Stimulated activated CD4-positive, alpha-beta T cell treated with anti-CD3 and anti-CD28 coated beads, Interleukin-12 subunit alpha, Interleukin-12 subunit beta, amount 100 ng/mL, for 48 hours (primary cell): ENCODE measurements at places on chromosomes 12 and 14.

GRCh38 chr12:121130866-121131373 is 1.8 kb upstream of the P2RX7 start:
- no peak for DNase-seq

GRCh38 chr12:29992366-29992765 is 208.6 kb upstream of the TMTC1 start:
- DNase-seq: no peak

GRCh38 chr12:15540005-15540404 is 217.7 kb downstream of the PTPRO start:
- no peak for DNase-seq

GRCh38 chr12:119134284-119135072 is 44.3 kb upstream of the HSPB8 start:
- DNase-seq: no peak

DNA sequence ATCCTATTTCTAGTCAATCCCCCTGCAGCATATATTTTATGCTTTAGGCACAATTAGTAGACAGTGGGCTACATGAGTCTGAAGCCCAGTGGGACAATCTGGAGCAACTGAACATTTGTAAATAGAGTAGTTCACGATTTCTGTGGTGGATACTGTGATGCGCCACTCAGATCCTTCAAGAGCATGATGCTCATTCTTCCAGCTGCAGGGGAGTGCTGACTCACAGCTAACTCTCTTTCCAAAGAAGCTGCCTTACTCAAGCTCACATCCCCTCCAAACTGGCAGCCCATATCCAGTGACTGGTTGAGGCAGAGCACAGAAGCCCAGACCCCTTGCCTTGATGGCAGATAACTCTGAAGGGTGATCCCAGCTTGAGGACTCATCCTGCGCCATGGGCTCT is 224.2 kb upstream of the EEA1 start:
- DNase-seq: no peak

DNA sequence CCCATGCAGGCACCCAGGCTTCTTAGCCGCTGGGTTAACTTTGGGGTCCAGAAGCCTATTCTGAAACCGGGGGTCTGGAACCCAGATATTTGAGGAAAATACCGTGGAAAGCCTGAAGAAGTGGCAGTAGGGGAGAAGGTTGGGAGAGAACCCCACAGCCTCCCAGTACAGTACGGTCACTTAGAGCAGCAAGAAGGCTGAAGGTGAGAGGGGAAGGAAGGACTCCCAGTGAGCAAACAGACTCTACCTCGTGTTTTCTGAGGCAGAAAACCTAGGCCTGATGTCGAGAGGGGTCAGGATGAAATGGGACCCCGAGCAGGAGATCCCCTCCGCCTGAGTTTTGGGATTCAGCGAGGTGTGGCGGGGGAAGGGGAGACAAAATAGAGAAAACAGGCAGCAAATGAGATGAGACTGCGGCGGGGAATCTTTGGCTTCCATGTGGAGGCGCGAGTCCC is 10.7 kb upstream of the CALCOCO1 start:
- no peak for DNase-seq

GRCh38 chr14:75231320-75231719 is 47.3 kb upstream of the FOS start:
- no peak for DNase-seq

- DNase-seq: no peak
These were observed 167.1 kb downstream of the KIF21A start for GRCh38 chr12:39275846-39276245.

DNA sequence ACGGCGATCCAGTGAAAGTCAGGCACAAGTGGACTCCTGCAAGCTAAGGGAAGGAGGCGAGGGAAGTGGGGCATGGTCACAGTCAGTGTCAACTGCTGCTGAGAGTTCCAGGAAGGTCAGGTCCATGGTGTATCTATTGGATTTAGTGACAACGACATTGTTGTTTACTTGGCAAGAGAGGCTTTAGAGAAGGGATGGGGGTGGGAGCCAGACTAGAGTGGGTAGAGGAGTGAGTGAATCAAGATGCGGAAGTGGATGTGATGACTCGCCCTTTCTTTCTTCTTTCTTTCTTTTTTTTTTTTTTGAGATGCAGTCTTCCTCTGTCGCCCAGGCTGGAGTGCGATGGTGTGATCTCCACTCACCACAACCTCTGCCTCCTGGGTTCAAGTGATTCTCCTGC is 12.5 kb downstream of the P2RX7 start:
- no peak for DNase-seq

DNA sequence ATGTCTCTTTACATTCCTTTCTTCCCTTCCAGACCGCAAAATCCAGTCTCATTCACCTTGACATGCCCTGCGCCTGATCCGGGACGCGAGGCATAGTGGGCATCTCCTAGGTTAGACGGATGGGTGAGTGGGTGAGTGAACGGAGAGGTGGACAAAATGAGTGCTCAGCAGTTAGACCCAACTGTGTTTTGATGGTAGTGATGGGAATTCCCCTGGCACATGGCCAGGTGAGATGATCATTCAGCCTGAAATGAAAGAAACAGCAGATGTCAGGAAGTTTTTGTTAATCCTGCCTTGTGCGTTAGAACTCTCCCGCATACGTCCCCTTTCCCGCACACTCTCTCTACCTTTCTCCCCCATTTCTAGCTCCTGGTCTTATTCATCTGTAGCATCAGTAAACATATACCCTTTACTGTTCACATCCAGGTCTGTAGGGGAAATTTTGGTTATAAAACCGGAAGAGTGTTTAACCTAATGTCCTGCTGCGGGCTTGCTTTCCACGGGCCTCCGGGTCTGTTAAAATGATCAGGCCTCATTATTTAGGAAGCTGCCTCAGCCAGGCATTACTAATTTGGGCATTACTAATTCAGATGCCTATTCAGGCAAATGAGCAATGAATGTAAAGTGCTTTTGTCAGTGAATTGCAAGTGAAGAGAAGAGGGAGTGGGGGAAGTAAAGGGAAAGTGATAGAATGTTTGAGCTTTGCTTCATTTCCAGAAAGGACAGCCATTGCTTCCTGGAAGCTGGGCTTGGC is 172.8 kb downstream of the ETV6 start:
- DNase-seq: no peak

GRCh38 chr12:106154751-106155273 is 16.1 kb upstream of the NUAK1 start:
- no peak for DNase-seq

- DNase-seq: no peak
These were observed 40.5 kb upstream of the TBC1D15 start for GRCh38 chr12:71799106-71799505.

- no peak for DNase-seq
These were observed 42.0 kb upstream of the C14orf180 start for GRCh38 chr14:104537613-104537988.

- no peak for DNase-seq
These were observed 145.0 kb downstream of the SLC38A6 start for GRCh38 chr14:61125867-61126572.

- no peak for DNase-seq
These were observed 51.7 kb downstream of the TRHDE start for GRCh38 chr12:72323881-72324280.

DNA sequence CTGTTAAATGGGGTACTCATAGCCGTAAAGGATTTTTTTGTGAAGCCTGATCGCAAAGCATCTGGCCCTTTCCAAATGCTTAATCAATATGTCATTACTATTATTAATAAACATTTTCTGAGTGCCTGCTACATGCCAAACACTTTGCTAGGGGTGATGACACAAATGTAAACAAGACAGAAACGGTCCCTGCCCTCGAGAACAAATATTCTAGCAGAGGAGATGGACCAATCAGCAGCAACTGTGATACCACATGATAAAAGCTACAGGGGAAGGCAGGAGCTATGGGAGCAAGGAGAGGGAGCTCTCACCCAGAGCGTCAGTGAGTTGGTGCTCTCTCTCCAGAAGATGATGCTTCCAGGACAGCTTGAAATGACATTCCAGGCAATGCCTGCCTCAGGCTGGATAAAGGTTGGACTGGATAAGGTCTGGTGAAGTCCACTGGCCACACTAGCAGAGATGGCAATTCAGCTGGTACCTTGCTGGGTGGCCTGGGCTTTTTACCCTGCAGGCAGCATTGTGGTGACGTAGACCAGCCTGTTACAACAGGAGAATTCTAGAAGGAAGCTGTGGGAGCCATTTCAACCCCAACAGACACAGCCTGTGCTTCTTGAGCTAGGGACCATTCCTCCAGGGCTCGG is 41.1 kb downstream of the ERH start:
- no peak for DNase-seq

- no peak for DNase-seq
These were observed 491.2 kb downstream of the PCNX1 start for GRCh38 chr14:71398450-71398849.

DNA sequence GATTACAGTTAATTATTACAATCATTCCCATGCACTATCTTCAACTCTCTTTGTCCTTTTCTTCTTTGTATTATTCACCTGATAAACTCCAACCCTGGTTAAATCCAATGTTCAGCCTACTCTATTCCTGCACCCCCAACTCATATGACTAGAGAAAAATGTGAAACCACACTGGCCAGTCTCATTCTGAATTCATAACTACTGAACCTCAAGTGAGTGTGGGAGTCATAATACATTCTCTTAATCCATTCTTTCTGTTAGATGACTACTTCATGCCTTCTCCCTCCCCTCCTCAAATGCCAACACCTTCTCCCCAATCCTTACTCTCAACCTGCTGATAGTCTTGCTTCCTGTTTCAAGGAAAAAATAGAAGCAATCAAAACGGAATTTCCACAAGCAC is 22.3 kb upstream of the ITPR2 start:
- no peak for DNase-seq

- peak; percentile 45 for DNase-seq
These were observed 535 bp downstream of the BIN2 start for GRCh38 chr12:51323317-51323960.

- no peak for DNase-seq
These were observed 222.3 kb downstream of the ALG10 start for GRCh38 chr12:34244608-34245007.

DNA sequence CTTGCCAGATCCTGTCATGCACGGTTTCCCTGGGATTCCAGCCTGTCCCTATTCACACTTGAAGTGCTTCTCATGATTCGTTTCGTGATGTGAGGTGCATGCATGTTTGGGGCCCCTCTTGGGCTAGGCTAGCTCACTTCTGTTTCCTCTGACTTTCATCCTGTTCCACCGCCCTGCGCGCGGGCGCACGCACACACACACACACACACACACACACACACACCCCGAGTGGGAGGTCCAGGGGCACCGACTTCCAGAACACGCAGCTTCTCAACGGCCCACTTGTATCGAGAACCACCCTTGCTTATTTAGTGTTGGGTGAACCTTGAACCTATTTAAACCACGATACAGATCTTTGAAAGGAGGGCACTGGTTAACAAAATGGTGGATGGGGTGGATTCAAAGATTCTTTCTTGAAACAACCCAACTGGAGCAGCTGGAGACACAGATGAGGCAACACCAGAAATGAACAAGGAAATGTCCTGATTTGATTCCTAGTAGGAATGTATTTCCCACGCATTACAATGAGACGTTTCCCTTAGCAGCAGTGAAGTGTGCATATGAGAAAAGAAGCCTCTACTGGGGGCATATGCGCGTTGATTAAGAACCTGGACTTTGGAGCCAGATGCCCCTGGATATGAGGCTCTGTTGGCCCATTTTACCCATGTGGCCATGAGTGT is 16.3 kb downstream of the ELK3 start:
- DNase-seq: no peak

GRCh38 chr12:101954113-101954512 is 76.7 kb downstream of the DRAM1 start:
- DNase-seq: no peak

DNA sequence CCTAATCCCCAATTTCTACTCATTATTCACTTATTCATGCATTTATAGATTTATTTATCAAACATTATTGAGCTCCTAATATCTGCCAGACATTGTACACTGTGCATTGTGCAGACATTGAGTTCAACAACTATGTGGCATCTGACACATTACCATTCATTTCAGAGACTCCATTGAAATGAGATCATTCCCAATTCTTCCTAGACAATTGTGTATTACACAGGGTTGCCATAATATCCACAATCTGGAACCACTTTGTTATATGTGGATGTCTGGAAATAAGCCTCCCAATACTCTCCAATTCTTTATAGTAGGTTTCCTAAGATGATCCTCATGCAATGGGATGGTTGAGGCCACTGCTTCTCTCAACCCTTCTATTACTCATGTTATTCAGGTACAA is 165.0 kb downstream of the OTOGL start:
- no peak for DNase-seq
